ENCODE measurements at places on chromosomes 4 and X.

DNA sequence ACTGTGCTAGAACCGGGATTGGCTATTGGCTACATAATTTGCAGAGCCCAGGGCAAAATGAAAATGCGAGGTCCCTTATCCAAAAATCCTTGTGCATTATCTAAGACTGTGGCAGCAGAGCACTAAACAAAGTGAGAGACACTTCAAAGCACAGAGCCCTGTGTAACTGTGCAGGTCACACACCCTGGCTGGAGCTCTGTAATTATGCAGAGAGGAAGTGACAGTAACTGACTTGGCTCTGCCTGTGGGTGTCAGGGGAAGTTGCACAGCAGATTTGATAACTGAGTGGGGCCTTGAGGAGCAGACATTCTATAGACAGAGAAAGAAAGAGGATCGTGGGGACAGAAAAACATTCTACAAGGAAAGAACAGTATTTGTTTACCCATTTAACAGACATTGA, 173.5 kb upstream of the FMR1 start:
- DNase-seq, result no peak

DNA sequence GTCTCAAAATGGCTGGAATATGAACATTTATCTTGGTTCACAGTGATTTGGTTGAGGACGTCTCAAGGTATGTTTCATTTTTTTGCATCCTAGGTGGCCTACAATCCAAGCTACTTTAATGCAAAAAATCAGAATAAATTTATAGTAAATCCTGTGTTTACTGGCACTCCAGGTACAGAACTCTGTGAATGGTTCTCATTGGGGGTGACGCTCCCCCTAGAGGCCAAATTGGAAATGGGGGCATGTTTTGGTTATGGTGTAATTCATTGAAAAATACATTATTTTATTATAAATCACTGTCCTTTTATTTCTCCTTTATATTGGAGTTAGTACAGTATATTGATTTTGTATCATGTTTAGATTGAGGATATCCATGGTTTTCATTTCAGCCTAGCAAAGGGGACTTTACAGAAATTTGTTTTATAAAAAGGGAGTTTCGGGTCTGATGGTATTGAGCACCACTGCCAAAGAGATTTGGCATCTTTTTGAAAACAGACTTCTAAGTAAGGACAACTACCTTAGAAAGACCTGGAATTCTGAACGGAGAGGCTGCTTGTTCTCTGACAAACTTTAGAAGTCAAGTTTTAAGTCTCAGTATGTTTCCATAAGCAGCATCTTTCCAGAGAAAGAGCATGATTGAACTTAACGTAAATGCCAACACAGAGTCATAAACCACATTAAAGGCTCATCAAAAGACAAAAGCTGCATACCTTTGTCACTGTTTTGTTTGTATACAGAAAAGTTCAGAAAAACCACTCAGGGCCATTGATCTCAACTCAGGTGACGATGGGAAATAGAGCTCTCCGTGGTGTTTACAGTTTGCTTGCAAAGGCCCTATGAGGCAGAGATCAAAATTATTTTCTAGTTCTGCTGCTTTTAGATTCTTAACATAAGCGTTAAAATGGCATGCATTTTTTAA, 19.4 kb downstream of the MTM1 start:
- peak; percentile 1 for DNase-seq

GRCh38 chrX:134780908-134781307, 122.6 kb upstream of the PLAC1 start:
- DNase-seq, result no peak

GRCh38 chrX:121000589-121000988, 15.0 kb upstream of the CT47A1 start:
- peak; percentile 3 for DNase-seq

DNA sequence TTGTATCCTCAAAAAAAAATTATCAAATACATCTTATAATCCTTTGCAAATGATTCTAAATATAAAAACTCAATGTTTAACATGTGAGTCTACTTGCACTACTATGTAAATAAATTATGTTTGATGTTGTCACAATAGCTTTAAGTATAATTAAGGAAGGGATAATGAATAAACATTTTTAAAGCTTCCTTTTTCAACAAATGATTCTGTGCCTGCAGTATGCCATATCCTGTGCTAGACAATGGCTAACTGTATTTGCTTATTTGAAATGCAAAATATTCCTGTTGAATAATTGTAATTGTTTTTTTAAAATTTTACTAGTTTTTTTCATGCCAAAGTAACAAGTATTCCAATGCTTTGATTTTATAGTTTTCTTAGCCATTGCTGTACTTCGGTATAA, 59.0 kb upstream of the NDUFC1 start:
- no peak for DNase-seq

DNA sequence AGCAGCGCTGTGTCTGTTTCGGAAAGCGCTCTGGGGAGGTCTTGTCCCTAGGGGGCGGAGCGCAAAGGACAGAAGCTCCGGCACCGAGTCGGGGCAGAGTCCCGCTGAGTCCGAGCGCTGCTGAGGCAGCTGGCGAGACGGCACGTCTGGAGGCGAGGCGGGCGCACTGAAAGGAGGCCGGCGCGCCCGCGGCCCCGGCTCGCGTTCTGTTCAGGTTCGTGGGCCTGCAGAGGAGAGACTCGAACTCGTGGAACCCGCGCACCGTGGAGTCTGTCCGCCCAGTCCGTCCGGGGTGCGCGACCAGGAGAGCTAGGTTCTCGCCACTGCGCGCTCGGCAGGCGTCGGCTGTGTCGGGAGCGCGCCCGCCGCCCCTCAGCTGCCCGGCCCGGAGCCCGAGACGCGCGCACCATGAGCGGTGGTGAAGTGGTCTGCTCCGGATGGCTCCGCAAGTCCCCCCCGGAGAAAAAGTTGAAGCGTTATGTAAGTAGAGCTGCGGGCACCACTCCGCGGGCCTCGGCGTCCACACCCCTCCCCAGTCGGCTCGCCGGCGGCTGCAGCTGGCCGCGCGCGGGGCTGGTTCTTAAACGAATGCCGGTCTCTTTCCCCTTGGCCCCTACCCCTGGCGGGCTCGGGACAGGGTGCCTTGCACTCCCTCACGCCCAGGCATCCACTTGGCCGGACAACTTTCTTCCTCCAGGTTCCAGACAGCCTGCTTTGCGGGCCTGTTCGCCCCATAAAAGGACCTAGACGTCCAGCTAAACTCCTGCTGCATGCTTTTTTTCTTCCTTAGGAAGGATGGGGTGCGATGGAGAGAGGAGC, at the start of gene GAB1:
Gene GAB1 (plus strand): TSS at position 96 of the 819 bp plus-strand sequence. CDS start 313 bp downstream, at position 409.
- peak; percentile 56 for DNase-seq

DNA sequence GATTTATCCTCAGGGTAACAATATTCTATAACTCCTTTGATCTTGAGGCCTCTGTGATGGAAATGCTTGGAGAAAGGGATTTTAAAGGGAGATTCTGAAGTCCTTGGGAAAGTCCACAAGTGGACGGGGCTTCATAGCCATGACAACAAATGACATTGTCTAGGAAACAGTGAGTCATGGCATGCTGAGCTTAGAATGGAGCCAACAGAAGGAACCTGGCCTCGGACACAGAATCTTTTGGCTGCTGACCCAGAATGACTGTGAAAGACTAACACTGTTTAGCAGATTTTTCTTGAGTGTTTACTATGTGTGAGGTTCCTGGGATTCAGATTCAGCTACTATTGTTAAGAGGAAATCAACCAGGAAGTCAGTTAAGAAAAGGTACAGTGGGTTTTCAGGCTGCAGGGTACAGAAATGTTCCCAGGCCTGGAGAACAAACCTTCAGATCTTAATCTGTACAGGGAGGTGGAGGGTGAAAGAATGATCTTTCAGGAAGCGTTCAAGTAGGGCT, 18.1 kb upstream of the CXCL2 start:
- DNase-seq, result peak; percentile 97

DNA sequence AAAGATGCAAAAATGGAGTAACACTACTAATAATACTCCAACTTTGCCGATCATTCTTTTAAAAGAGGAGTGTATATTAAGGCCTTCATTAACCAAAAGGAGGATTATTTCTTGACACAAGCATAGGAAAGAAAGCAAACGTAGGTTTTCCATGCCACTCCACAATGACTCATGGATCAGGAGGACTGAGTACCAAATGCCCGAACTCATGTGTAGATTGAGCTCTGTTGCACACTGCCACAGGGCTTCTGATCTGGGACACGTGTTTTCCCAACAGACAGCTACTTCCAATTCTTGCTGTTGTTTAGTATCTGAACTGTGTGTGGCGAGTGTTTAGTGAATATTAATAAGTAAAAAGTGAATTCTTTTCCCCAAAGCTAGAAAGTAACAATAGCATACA, 131.2 kb downstream of the LDB2 start:
- no peak for DNase-seq

GRCh38 chr4:95693594-95693993, 144.8 kb upstream of the UNC5C start:
- no peak for DNase-seq

DNA sequence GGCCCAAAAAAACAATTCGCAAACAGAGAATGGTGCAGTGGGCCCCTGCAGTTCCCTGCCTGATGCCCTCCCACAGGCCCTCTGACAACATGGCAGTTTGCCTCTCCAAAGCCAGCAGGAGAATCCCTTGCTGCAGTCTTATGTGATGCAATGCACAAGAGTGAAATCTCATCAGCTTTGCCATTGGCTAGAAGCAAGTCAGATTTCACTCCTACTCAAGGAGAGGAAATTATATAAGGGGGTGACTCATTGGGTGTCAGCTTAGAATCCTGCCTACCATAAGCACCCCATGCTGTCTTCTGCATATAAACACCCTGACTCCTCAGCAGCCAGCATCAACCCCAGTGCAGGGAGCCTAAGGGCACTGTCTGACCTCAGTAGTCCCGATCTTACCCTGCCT, 157.3 kb upstream of the LDB2 start:
- DNase-seq, result peak; percentile 81

GRCh38 chr4:124279741-124280140, 432.8 kb downstream of the ANKRD50 start:
- DNase-seq, result no peak

DNA sequence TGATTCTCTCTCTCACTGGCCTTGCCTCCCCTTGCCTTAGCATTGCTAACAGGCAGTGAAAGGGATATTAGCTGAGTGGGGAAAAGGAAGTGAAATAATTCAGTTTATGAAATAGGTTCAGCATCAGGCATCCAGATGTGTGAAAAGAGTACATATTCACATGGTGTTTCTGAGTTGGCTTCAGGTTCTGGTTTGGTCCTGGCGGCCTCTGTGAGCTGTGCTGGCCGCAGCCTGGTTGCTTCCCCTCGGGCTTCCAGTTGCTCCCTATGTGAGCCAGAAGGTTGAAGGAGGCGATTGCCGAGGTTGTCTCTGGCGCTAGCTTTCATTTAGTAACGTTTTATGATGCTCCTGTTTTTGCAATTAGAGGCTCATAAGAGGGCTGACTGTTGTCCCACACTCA, 99.1 kb upstream of the TLR2 start:
- no peak for DNase-seq

DNA sequence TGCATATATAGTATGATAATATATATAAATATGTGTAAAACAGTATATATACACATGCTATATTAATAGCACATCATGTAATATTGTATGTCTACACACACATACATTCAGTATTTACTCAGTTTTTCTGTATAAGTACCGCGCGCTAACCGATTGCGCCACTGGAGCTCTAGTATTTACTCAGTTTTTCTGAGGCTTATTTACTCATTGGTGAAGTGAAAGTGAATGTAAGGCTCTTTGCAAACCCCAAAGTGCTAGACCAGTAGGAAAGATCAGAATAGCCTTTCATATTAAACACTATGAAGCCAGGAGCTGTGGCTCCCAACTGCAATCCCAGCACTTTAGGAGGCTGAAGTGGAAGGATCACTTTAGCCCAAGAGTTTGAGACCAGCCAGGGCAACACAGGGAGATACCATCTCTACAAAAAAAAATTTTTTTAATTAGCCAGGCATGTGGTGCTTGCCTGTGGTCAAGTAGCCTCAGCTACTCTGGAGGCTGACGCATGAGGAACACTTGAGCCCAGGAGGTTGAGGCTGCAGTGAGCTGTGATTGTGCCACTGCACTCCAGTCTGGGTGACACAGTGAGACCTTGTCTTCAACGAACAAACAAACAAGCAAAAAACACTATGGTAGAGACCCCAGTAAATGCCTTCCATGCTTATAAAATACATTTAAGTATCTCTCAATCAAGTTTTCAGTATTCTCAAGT, 125.8 kb downstream of the KIT start:
- DNase-seq, result no peak

GRCh38 chr4:86592553-86593249, 1.4 kb upstream of the PTPN13 start:
- no peak for DNase-seq

DNA sequence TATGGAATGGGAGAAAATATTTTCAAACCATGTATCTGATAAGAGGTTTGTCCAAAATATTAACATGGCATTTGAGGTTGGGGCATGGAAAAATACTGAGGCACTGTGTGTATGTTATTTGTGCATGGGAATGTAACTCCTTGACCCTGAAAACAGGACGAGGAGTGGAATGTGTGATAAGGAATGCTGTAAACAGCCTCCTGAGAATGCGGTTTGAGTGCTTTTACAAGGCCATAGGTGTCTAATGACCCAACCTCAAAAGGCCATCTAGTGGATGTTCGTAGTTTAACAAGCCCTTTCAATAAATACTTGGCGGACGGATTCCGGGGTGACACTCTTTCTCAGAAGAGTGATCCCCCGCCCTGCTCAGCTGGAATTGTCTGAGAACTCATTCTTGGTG, 162.9 kb upstream of the USP9X start:
- DNase-seq, result peak; percentile 6

- DNase-seq, result no peak
Observed at GRCh38 chr4:83831588-83831987, 295.7 kb downstream of the GPAT3 start.

DNA sequence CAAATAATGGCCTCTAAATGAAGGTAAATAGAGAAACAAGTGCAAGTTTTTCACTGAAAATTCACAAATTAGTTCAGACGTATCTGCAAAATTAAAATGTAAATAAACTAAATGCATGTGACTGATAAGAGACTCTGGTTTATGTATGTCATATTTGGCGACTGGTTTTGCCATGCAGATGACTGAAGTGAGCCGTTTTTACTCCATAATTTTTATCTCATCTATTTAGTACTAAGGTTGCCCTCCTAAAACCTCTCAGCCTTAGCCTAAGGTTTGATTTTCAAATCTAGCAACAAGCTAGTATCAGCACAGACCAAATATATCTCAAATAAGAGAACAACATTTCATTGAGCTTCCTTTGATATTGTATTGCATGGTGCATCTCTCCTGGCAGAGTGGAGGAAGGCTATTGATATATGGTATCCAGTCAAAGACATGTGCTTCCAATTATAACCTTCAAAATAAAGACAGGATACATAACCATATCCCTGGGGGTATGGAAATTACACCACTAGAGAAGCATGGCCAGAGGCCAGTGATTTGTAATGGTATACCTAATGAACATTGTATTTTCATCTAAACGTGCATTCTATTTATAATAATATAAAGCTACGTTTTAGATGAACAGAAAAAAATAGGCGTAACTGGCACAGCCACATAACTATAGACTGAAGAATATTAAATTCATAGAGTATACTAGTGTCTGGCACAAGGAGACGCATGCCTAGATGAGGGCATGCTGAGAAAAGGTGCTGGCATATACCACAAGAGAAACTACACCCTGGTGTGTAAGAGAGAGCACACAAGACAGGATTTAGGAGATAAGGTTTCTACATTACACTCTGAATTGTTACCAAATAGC, 392.6 kb upstream of the INTU start:
- DNase-seq, result peak; percentile 76

GRCh38 chrX:70504772-70505450, 60.3 kb downstream of the DLG3 start:
- DNase-seq, result no peak

GRCh38 chrX:52852110-52852860, 15.6 kb downstream of the XAGE3 start:
- DNase-seq, result peak; percentile 64
